ENCODE measurements at places on chromosomes 11 and 22.
A peak's percentile ranks its signal among the peaks of the same experiment; 100 is the strongest.

DNA sequence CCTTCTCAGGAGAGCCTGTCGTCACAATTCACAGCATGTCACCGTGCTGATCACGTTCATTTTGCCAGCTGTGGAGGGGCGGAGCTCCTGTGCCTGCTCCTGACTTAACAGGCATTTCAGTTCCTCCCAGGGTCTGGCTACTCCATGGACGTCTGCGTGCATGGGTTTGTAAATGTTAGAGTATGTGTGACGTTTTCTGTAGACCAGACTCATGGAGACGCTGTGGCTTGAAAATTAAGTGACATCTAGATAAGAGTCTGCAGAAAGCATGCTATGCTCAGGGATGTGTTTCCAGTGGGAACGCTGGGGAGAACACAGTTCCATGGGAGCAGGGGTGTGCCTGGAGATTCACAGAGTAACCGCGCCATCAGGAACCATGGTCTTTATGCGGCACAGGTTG is 804.0 kb downstream of the TBC1D22A start:
- DNase-seq: no peak

- no peak for DNase-seq
These were observed 471.4 kb downstream of the SOX6 start for GRCh38 chr11:15884777-15885540.

DNA sequence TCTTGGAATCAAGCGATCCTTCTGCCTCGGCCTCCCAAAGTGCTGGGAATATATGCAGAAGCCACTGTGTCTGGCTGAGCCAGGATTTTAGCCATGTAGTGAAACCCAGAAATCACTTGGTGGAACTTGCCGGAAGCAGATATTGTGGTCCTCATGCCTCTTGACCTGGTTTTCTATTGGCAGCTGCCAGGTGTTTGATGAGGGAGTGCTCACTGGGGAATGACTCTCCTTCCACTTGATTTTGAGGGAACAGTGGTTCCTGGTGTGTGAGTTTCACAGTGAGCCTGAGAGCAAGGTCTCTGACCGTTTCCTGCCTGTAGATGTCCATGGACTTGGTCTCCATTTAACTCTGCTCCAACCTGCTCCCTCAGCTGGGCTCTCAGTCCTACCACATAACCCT is 34.7 kb upstream of the ELF5 start:
- DNase-seq: no peak

- DNase-seq: no peak
These were observed 969 bp downstream of the SERPIND1 start for GRCh38 chr22:20774882-20775281.

DNA sequence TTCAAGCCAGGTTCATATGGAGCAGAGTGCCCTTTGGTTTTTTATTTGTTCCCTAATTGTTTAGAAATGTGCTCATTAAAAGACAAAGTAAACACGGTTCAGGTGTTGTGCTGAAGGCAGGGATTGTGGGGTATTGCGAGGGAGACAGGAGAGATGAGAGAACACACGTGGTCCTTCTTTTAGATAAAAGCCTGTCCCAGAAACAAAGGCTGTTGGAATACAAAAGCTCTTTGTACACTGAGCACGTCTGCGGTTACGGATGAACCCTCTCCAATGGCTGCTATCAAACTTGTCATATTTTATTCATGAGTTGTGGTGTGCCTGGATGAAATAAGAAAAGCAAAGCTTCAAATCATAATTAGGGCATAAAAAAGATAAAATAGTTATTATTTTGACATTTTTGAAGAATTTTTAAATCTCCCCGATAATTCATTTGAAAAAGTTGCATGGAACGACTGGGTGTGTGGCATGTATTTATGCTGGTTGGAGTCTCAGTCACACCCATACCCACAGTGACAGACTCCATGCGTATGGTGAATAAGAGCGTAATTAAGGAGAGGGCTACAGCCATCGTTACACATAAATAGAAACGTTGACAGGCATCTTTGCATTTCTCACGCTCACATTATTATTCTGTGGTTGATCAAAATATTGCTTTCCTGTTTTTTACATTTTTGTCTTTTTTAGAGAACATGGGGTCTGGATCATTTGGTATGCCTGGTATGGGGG is 92.9 kb downstream of the NELL1 start:
- peak; percentile 63 for DNase-seq

Measured in NCI-H2107 (cell line).